ENCODE measurements at places on chromosomes 5 and 9.

- DNase-seq = no peak
These were observed 237.2 kb downstream of the PARP8 start for GRCh38 chr5:50903651-50904050.

DNA sequence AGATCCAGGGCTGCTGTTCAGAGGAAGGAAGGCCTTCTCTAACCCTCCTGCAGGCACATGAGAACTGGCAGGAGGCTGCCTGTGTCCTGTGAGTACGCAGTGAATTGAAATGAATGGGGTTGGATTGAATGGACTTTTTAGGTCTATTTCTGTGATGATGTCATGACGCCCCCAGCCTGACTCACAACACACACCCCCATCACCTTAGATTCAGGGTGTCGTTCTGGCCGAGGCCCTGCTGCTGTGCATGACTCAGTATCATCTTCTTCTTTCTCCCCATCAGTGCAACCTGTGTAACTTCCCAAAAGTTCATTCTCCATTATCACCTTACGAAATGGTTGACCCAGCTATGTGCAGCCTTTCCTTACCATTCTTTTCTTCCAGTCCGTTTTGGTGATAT, 5.4 kb downstream of the PCAT7 start:
- no peak for DNase-seq

DNA sequence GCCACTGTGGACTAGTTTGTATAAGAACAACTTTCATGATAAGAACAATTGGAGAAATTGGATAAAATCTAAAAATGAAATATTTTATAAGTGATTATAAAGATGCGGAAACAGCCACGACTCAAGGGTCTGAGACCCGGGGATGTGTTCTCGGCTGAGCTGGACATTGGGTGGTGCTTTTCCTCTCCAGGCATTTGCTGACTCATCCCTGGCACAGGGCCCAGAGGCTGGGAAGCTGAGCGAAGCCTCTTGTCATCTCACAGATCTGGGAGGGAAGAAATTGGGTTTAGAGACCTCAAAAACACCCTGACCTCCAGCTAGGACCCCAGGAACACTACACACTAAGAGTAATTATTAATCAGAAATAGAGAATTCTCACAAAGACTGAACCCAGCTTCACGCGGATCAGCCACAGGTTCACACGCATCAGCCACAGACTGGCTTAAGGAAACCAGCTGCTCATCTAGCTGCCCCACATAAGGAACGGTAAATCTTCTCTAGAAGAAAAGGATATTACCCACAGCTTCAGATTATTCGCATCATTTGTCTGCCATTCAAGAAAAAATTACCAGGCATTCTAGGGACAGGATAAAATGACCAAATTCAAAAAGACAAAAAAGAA, 2.8 kb upstream of the OR2V1 start:
- peak; percentile 94 for DNase-seq

DNA sequence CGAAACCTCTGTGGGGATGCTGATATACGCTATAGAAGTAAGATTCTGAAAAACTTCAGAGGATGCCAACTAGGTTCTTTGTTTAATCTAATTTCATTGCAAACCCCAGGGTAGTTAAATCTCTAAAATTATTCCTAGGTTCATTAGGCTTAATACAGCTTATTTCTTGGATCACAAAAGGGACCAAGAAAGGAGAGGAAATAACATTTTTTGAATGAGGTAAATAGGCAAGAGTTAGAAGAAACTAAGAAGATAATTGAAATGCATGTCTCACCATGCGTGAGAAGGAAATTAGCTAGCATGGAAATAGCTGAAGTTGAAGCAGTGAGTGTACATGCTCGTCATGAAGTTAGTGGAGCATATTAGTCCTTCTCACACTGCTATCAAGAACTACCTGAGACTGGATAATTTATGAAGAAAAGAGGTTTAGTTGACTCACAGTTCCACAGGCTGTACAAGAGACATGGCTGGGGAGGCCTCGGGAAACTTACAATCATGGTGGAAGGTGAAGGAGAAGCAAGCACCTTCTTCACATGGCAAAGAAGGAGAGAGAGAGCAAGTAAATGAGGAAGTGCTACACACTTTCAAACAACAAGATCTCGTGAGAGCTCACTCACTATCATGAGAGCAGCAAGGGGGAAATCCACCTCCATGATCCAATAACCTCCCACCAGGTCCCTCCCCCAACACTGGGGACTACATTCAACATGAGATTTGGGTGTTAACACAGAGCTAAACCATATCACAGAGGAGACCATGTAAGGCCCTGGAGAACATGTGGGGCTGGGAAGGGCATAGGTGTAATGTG, 125.1 kb upstream of the OSMR start:
- DNase-seq = no peak

DNA sequence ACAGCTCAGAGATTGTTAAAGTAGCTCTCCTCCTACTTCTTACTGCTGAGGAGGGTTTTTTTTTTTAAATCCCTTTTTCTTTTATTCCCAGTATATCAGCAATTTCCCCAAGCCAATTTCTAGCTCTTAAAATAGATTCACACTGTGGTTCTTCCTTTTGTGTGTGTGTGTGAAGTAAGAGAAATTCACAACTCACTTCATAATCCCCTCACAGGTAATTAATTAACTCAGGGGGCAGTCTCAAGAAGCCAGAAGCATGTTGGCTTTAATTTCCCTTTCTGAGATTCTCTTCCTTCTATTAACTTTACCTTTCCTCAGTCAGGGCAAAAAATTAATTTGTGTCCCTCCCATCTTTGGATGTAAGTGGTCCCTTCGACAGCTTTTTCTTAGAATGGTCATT, 71.0 kb upstream of the HMHB1 start:
- no peak for DNase-seq

DNA sequence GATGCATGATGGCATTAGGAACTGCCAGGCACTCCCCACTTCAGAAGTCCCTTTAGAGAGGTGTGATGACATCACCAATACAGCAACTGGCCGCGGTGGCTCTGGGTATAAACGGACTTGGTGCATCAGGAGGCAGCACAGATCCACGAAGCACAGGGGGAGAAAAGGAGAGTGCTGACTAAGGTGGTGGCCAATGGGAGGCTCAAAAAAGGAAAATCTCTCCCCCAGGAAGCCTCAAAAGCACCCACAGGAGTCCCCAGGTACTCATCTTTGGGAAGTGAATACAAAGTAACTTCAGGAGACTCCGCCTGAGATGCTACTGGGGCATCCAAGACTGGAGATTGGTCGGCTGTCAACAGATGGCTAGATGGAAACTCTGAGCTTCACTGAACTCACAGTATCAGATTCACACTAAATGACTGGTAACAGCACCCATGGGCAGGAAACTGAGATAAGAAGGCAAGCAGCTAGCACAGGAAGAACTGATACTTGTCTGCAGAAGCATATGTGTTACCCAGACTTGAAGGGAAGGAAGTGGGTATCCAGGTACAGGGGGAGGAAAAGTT, 7.6 kb downstream of the TTC39B start:
- no peak for DNase-seq

- no peak for DNase-seq
These were observed 359.7 kb downstream of the TRIM32 start for GRCh38 chr9:117046666-117047327.

GRCh38 chr5:111163000-111163399, 61.2 kb upstream of the CAMK4 start:
- DNase-seq = peak; percentile 18

DNA sequence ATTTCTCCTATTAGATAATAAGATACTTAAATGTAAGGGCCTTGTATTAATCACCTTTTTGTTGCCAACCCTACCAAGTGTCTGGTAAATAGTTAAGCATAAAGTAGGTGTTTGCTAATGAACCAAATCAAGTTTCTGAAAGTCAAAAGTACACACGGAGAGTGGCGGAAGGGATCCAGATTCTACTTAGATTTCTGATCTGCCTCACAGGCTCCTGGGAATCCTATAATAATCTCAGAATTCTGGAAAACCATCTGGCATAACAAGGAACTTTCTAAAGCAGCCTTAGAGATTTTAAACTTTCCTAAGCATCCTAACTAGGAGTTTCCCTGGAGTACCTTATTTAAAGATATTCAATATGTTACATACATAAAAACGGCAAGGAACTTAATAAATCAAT, 363.2 kb upstream of the SMC2 start:
- no peak for DNase-seq

- no peak for DNase-seq
These were observed 2.6 kb upstream of the SEMA6A start for GRCh38 chr5:116577064-116577788.

DNA sequence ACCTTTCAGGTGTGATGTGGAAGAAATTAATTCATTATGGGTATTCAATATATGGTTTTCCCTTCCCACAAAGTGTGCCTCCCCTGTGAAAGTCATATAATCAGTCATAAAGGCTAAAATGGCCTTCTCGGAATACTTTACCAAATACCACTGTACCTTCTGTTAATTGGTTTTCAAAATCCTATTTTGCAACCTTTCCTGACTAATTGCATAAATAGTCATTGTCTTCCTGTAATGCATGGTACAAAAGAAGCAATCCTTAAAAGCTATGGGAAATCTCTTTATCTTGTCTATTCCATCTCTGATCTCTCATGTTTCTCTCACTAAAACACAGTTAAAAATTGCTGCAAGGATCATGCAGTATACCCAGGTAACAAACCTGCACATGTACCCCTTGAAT, 44.3 kb upstream of the UGCG start:
- peak; percentile 49 for DNase-seq

GRCh38 chr9:91102269-91102668, 259.4 kb downstream of the AUH start:
- no peak for DNase-seq

GRCh38 chr9:136096505-136097001, 1.5 kb upstream of the NACC2 start:
- DNase-seq = no peak

GRCh38 chr5:151680944-151681427, 5.7 kb downstream of the SPARC start:
- DNase-seq = no peak

- no peak for DNase-seq
These were observed at the start of gene LCNL1 for GRCh38 chr9:136982232-136983051. TSS of gene LCNL1 (plus strand) at chr9:136982993. CDS start at chr9:136983587, 594 bp downstream.

GRCh38 chr5:178785999-178786398, 55.5 kb upstream of the ZNF354A start:
- peak; percentile 79 for DNase-seq

GRCh38 chr9:75593920-75594319, 296.6 kb upstream of the PCSK5 start:
- DNase-seq = no peak

DNA sequence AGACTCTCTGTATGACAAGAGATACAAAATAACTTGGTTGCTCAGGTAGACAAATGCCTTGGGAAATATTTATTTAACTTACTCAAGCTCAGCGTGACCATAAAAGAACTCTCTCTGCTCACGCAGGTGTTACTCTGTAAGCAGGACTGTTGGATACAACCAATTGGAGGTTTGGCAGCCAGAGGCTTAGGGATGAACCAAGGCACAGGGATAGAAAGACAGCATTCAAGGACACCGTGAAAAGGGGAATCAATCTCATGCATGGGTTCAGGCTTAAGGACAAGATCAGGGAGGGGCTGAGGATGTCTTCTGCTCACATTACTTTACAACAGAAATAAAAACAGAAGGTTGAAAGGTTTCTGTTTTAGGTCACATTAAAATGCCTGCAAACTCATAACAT, 389.0 kb upstream of the BRINP1 start:
- no peak for DNase-seq

DNA sequence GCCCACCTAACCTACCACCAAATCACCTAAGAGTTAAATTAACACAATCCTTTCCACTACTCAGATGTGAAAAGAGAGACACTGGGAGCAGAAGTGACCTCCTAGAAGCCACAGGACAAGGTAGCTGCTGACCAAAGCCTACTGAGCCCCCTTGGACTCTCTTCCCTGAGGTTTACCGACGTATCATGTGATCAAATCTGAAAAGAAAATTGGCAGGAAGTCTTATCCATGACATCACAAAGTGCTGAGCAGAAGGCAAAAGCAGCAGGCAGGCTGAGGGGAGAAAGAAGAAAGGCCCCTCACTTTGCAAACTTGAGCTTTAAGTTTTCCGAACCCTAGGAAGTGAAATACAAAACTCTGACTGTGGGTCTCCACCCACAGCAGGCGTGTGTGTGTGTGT, 11.1 kb downstream of the PRELID2 start:
- no peak for DNase-seq

GRCh38 chr9:114501796-114502682, 3.2 kb downstream of the WHRN start:
- peak; percentile 77 for DNase-seq

GRCh38 chr5:111675201-111675934, 81.6 kb downstream of the NREP start:
- DNase-seq = no peak

- DNase-seq = peak; percentile 81
These were observed 56.2 kb downstream of the PLAC8L1 start for GRCh38 chr5:146048994-146049703.

DNA sequence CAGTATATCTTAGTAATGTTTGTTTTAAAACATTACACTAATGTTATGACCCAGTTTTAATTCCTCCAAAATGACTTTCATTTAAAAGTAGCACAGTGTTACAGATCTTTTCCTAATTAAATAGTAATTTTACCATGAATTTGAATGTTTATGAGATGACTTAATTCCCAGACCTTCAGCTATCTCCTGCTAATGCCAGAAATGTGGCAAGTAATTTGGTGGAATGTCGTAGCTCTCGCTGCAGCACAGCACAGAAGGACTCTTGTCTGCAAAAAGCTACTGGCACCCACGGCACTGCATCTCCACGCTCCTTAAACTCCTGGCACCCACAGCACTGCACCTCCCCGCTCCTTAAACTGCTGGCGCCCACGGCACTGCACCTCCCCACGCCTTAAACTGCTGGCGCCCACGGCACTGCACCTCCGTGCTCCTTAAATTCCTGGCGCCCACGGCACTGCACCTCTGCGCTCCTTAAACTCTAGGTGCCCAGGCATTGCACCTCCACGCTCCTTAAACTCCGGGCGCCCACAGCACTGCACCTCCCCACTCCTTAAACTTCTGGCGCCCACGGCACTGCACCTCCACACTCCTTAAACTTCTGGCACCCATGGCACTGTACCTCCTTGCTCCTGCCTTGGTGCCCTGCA, 163.1 kb downstream of the CDK5RAP2 start:
- no peak for DNase-seq

- peak; percentile 44 for DNase-seq
These were observed 14.7 kb downstream of the ITGA1 start for GRCh38 chr5:52802272-52802973.

DNA sequence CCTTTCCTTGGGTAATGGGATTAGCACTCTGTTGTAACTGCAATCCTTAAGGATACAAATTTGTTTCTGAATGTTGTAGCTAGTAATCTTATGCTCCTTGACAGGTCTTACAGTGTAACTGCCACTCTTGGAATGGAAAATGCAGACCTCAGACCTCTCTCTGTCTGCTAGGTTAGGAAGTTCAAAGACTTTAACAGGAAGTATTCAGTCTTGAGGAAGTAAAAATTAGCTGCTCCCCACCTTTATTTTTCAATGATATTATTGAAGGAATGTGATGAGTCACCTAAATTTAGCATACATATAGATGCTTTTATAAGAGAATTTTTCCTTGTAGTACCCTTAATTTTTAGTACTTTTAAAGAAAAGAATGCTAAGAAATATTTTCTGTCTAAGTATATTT, 71.5 kb downstream of the PAM start:
- peak; percentile 11 for DNase-seq

All from ELR (cell line).